ENCODE measurements at places on chromosomes 11 and 22.

DNA sequence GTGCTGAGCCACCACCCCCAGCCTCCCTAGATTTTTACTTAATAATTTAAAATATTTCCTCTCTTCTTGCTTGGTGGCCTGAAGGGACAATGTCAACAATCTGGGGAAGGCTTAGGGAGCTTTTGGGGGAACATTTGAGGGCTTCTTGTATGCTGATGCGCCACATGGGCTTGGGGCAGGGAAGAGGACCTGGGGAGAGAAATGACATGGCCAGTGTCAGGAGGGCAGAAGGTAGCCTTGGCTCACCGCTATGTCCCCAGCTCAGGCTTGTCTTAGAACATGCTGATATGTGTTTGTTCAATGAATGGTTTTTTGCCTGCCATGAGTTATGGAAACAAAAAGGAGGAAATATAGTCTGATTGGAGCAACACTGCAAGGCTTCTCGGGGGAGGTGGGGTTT is 51.6 kb downstream of the ST14 start:
- peaks cover 4% of the 10 kb centered on the region for H3K27me3 ChIP-seq
- H3K4me3 ChIP-seq, result no peak overlapping the region
- no peaks in the 10 kb centered on the region for H3K4me1 ChIP-seq
- peak overlapping the region; percentile 30 for H3K27ac ChIP-seq

DNA sequence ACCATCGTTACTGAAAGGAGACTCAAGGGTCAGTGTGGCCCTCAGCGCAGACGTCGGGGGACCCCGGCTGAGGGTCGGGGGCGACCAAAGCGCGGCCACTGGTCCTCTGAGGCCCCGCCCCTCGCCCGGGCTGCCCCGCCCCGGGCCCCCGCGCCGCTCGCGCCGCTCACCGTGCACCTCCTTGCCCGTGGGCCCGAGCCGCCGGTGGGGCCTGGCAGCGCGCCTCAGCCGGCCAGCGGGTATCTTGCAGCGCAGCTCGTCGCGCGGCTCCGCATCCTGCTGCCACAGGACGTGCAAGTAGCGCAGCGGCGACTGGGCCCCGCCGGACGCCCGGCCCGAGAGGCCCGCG is 419 bp downstream of the ANKRD54 start:
- H3K4me1 ChIP-seq, result peaks cover 16% of the 10 kb centered on the region
- H3K27ac ChIP-seq, result peak overlapping the region; percentile 88
- no peaks in the 10 kb centered on the region for H3K27me3 ChIP-seq
- H3K4me3 ChIP-seq, result peak overlapping the region; percentile 87

GRCh38 chr11:105732611-105733010 is 122.7 kb downstream of the GRIA4 start:
- H3K27ac ChIP-seq, result no peak overlapping the region
- no peaks in the 10 kb centered on the region for H3K36me3 ChIP-seq
- ATAC-seq, result no peak
- H3K4me3 ChIP-seq, result no peak overlapping the region
- no peaks in the 10 kb centered on the region for H3K27me3 ChIP-seq
- H3K4me1 ChIP-seq, result no peaks in the 10 kb centered on the region

DNA sequence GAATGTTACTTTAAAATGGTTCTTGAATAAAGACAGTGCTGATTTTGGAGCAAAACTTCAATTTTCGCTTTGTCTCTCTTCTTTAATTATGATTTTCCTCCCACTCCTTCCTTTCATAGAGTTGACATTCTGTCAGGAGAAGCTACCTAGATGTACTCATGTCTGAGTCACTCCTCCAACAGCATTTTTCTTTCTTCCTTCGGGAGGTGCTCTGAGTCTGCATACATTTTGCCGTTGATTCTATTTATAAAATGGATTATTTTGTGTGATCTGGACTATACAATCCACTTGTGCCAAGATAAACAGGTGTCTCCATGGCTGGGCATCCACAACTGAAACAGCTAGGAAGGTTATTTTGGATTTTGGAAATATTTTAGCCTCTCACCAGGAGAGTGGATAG is 588.3 kb upstream of the ANO5 start:
- no peak overlapping the region for H3K4me3 ChIP-seq
- H3K27me3 ChIP-seq, result no peaks in the 10 kb centered on the region
- H3K4me1 ChIP-seq, result no peaks in the 10 kb centered on the region

DNA sequence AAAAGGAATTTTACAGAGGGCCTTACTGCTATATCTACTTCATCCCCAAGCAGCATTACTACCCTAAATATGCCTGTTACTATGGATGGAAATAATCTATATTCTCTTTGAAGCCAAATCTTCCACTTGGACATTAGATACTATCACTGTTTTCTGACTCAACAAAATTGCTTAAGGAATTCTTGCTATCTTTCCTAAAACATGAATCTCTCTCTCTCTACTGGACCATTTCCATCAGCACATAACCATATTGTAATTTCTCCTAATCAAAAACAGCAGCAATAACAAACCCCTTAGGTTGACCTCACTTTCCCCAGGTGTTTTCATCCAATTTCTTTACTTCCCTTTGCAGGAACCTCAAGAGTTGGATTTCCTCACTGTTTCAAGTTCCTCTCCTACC is 67.9 kb upstream of the BLID start:
- H3K27ac ChIP-seq, result no peak overlapping the region
- no peaks in the 10 kb centered on the region for H3K36me3 ChIP-seq
- H3K4me3 ChIP-seq, result no peak overlapping the region
- peaks cover 9% of the 10 kb centered on the region for H3K27me3 ChIP-seq
- ATAC-seq, result no peak
- H3K4me1 ChIP-seq, result no peaks in the 10 kb centered on the region

- H3K4me3 ChIP-seq, result peak overlapping the region; percentile 75
- H3K27me3 ChIP-seq, result no peaks in the 10 kb centered on the region
- ATAC-seq, result peak; percentile 63
- H3K27ac ChIP-seq, result peak overlapping the region; percentile 86
- peaks cover 21% of the 10 kb centered on the region for H3K36me3 ChIP-seq
- H3K4me1 ChIP-seq, result peaks cover 50% of the 10 kb centered on the region
Observed at GRCh38 chr11:13338427-13339069, 61.0 kb downstream of the BMAL1 start.

- ATAC-seq, result no peak
- H3K4me3 ChIP-seq, result no peak overlapping the region
- H3K4me1 ChIP-seq, result no peaks in the 10 kb centered on the region
- no peaks in the 10 kb centered on the region for H3K36me3 ChIP-seq
Observed at GRCh38 chr11:12060385-12060985, 49.9 kb upstream of the MICAL2 start.

DNA sequence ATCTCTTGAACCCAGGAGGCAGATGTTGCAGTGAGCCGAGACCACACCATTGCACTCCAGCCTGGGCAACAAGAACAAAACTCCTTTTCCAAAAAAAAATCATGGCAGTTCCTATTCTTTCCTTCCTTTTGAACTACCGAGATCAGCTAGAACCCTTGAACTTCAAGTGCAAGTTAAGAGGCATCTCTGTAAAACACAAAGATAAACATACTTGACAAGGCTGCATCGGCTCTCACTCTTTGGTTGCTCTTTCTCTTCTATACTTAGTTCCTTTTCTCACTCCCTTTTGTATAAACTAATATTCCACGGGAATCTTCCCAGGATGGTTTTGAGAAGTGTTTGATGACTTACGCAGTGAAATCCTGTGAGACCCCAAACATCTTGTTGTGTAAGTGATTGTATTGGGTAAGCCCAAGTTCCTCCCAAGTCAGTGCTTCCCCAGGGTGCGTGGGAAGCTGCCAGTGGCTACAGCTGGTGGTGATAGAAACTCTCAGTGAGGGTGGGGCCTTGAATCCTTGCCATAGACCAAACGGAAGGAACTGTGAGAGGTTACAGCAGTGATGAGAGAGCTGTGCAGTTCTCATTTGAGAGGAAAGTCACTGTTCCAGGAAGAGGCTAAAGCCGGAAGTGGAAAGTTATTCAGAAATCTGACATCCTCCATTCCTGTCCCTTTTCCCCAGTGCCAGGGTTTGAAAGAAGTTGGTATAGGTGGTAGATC is 24.1 kb upstream of the CDC42EP2 start:
- H3K27ac ChIP-seq, result peak overlapping the region; percentile 7
- no peak overlapping the region for H3K4me3 ChIP-seq
- peak; percentile 49 for ATAC-seq
- peaks cover 4% of the 10 kb centered on the region for H3K4me1 ChIP-seq
- peaks cover 100% of the 10 kb centered on the region for H3K36me3 ChIP-seq
- no peaks in the 10 kb centered on the region for H3K27me3 ChIP-seq

DNA sequence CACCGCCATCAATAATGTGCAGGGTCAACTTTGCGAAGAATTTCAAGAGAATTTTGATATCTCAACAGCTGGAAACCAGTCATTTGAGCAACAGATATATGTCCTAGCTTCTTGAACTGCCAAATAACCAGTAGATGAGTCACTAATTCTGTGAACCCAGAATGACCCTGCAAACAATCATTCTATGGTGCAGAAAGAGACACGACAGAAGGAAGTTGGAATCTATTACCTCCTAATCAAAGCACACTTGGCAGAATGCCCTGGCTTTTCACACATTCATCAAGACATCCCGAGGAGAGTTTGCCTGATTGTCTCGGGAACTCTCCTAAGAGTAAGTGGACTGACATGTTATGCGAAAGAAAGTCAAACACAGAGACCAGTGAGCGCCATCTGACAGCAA is 621.1 kb downstream of the OPCML start:
- ATAC-seq, result no peak
- H3K36me3 ChIP-seq, result no peaks in the 10 kb centered on the region
- H3K27ac ChIP-seq, result no peak overlapping the region
- H3K4me3 ChIP-seq, result no peak overlapping the region

GRCh38 chr11:41786087-41786486 is 326.6 kb upstream of the LRRC4C start:
- H3K36me3 ChIP-seq, result no peaks in the 10 kb centered on the region
- no peaks in the 10 kb centered on the region for H3K4me1 ChIP-seq
- H3K27me3 ChIP-seq, result no peaks in the 10 kb centered on the region
- no peak overlapping the region for H3K27ac ChIP-seq
- no peak overlapping the region for H3K4me3 ChIP-seq

- H3K4me1 ChIP-seq, result no peaks in the 10 kb centered on the region
- H3K4me3 ChIP-seq, result no peak overlapping the region
- no peak for ATAC-seq
- no peak overlapping the region for H3K27ac ChIP-seq
- no peaks in the 10 kb centered on the region for H3K27me3 ChIP-seq
Observed at GRCh38 chr11:101180481-101180880, 50.9 kb upstream of the PGR start.

GRCh38 chr11:12008790-12009616 is 577 bp upstream of the DKK3 start:
- no peak overlapping the region for H3K27ac ChIP-seq
- peaks cover 56% of the 10 kb centered on the region for H3K27me3 ChIP-seq
- ATAC-seq, result no peak
- H3K36me3 ChIP-seq, result no peaks in the 10 kb centered on the region
- H3K4me1 ChIP-seq, result peaks cover 5% of the 10 kb centered on the region
- H3K4me3 ChIP-seq, result peak overlapping the region; percentile 67

GRCh38 chr11:81071606-81072005 is 1630.8 kb upstream of the TENM4 start:
- H3K4me1 ChIP-seq, result no peaks in the 10 kb centered on the region
- H3K27me3 ChIP-seq, result no peaks in the 10 kb centered on the region
- no peak overlapping the region for H3K27ac ChIP-seq
- ATAC-seq, result no peak
- no peaks in the 10 kb centered on the region for H3K36me3 ChIP-seq
- no peak overlapping the region for H3K4me3 ChIP-seq

GRCh38 chr11:97895572-97895971 is 1125.2 kb upstream of the CNTN5 start:
- H3K4me1 ChIP-seq, result no peaks in the 10 kb centered on the region
- H3K27ac ChIP-seq, result no peak overlapping the region
- ATAC-seq, result no peak
- H3K27me3 ChIP-seq, result no peaks in the 10 kb centered on the region
- no peaks in the 10 kb centered on the region for H3K36me3 ChIP-seq

DNA sequence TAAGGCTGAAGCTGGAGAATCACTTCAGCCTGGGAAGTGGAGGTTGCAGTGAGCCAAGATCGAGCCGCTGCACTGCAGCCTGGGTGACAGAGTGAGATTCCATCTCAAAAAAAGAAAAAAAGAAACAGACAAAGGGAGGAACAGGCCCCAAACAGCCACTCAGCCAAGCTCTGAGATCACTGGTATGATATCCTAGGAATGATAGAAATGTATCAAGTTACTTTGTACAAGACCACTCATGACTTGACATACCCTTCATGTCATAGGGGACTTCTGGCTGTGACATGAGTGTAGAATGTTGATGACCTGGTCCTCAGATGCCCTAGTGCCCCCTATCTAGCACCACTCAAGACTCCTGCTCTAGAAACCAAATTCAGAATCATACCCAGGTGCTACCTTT is 216.5 kb downstream of the NAV2 start:
- H3K4me1 ChIP-seq, result no peaks in the 10 kb centered on the region
- ATAC-seq, result no peak
- H3K27me3 ChIP-seq, result no peaks in the 10 kb centered on the region
- H3K27ac ChIP-seq, result no peak overlapping the region
- no peak overlapping the region for H3K4me3 ChIP-seq
